AG04450 (cell line): ENCODE measurements at places on chromosomes 11 and 22.

- DNase-seq = no peak
Observed at GRCh38 chr11:6727971-6728760, 43.6 kb downstream of the OR2AG2 start.

- DNase-seq = no peak
Observed at GRCh38 chr11:70397336-70397982, 870 bp upstream of the CTTN start.

GRCh38 chr11:108009497-108010370 lies 1.0 kb downstream of the CUL5 start:
- DNase-seq = no peak

DNA sequence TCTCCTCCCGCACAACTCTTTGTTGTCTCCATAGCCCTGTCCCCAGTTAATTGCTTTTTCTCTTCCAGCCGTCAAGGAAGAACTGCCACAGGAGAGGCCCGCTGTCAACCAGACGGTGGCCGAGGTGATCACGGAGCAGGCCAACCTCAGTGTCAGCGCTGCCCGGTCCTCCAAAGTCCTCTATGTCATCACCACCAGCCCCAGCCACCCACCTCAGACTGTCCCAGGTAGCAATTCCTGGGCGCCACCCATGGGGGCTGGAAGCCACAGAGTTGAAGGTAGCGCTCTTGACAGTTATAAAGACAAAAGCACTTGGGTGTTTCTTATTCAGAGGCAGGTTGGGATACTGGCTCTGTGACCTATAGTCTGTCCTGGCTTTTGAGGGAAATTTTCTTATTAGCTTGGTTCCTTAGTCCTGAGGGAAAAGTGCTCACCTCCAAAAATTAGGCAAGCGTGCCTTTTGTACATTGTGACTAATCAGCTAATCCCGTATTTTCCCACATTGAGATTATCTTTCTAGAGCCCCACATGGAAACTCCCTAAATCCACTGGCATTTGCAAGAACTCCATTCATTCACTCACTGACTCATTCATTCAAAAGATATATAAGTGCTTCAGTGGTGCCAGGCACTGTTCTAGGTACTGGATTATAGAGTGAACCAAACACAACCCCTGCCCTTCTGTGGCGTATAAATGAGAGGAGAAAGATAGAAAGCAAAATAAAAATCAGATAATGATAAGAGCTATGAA lies 65.9 kb downstream of the KREMEN1 start:
- no peak for DNase-seq

GRCh38 chr11:109957601-109958000 lies 135.6 kb upstream of the ZC3H12C start:
- DNase-seq = no peak

DNA sequence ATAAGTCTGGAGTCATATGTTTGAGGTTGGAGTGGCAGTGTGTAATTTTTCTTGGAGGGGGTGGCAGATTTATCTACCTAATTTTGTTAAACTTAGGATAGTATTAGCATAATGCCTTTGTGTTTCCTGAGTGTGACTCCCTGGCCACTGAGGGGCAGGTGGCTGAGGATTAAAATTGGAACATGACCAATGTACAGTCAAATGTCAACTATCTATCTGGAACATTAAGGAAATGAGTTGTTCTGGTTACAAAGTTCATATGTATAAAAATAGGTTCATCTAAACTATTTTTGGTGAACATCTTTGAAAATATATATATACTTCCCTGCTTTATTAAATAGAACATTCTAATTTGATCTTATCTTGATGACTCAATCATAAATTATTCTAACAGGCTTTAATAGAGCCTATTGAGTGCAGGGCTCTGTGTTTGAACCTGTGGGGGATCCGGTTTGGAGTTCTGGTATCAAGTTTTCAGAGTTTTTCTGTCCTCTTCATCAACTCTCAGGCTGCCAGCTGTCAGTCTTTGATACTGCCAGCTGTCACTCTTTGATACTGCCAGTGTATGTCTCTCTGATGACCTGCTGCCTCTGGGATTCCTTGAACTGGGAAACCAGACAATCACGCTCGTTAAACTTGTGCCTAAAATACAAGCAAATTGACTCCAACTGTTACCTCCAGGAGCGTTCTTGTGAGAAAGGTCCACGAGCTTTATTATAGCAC lies 309.6 kb downstream of the METTL15 start:
- DNase-seq = no peak

GRCh38 chr11:128559496-128560103 lies 27.8 kb downstream of the ETS1 start:
- DNase-seq = no peak

DNA sequence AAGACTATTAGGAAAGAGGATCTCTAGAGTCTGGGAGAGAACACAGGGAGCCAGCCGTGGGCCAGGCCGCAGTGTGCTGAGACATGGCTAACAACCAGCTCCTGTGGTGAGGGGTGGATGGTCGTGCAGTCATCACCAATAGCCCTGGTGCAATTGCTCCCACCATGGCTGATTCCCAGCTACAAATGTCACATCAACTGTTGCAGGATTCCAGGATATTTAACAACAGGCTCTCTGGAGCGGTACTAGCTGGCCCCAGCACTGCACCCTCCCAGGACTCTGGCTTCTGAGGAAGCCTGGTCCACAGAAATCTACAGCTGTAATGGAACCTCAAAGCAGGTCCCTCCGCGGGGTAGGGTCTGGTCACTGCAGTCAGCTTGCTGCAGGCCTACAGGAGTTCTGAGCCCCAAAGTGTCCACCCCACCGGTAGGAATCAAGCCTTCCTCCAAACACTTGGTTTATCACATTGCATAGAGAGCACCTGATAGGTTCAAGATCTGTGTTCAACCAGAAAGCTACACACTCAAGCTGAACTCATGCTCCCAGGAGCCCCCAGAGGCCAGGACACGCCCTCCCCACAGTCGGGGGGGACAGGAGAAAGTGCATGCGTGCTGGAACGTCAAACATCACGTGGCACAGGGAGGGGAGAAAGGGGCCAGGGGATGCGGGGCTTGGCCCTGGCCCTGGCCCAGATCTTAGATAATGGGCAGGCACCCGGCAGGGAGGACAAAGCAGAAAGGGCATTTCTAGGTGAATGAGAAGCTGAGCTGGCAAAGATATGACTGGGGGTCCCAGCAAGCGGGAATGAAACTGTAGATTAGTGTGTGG lies 609.0 kb downstream of the TBC1D22A start:
- DNase-seq = no peak

GRCh38 chr11:76587820-76588454 lies 82.6 kb downstream of the LRRC32 start:
- DNase-seq = no peak

- DNase-seq = no peak
Observed at GRCh38 chr11:77819921-77820564, 479 bp downstream of the RSF1 start.

GRCh38 chr11:22065472-22065871 lies 127.4 kb upstream of the ANO5 start:
- no peak for DNase-seq

DNA sequence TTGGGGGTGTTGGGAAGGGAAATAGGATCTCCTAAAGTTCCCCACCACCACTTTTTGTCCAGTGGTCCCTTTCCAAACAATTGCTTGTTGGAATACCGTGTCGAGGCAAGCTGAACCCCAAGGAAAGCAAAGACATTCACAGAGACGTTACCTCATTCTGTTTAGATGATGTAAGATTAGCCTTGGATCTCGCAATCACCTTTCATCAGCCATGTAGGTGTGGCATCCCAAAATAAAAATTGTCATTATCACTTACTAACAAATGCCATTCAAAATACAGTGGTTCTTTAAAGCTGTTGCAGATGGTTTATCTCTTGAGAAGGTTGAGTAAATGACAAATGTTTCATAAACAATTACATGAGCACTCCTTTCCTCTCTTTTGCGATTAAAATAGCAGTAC lies 86.5 kb upstream of the SLC25A18 start:
- no peak for DNase-seq

GRCh38 chr11:123304828-123305466 lies 109.9 kb upstream of the CLMP start:
- DNase-seq = no peak

DNA sequence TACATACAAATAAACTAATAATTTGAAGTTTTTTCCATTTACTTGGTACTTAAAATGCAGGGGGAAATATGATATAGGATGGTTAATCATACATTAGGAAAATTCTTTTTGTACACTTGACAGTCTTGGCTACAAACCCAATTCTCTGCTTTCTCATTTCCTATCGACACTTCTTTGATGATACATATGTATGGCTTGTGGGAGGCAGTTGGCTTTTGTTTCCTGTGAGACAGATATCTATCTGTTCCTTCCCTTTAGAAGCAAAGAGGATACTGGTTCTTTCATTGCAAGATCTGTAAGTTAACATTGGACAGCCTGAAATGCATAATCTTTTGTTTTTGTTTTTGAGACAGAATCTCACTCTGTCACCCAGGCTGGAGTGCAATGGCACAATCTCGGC lies 47.9 kb upstream of the ADORA2A start:
- DNase-seq = no peak

GRCh38 chr11:39651857-39652461 lies 1807.5 kb downstream of the LRRC4C start:
- DNase-seq = no peak

GRCh38 chr11:32015427-32015826 lies 75.4 kb upstream of the RCN1 start:
- no peak for DNase-seq

- no peak for DNase-seq
Observed at GRCh38 chr11:73019996-73020395, 122.1 kb downstream of the FCHSD2 start.

DNA sequence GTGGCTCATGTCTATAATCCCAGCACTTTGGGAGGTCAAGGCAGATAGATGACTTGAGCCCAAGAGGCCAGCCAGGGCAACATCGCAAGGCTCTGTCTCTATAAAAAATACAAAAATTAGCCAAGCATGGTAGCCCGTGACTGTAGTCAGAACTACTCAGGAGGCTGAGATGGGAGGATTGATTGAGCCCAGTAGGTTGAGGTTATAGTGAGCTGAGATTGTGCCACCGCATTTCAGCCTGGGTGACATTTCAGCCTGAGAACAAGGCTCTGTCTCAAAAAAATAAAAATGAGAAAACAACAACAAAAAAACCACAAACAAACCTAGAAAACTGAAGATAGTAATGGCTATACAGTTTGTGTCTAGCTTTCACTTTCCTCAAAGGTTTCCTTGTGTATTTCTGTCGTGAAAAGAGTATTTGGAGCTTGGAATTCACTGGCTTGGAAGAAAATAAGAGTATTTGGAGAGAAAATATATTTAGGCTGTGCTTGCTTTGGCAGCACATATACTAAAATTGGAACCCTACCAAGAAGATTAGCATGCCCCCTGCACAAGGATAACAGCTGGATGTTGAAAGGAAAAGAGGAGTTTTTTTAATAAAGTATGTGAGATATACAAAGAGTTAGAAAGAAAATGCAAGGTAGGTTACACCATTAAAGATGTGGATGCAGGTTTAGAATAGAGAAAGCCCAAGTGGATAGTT lies 3.9 kb upstream of the BIRC3 start:
- DNase-seq = no peak

DNA sequence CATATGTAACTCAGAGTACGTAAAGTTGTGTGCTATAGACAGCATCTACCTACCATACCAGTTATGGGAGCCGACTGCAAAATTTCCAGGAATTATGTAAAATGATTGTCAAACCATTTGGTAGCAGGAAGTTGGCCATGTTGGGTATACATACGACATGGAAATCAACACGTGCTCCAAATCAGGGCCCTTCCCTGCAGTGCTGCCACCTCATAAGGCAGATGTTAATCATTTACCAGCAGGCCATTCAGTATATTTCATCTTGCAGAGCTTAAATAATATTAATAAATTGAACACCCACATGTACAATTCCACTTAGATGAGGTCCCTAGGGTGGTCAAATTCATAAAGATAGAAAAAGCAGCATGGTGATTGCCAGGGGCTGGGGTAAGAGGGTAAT lies 9.8 kb downstream of the MS4A18 start:
- DNase-seq = no peak

DNA sequence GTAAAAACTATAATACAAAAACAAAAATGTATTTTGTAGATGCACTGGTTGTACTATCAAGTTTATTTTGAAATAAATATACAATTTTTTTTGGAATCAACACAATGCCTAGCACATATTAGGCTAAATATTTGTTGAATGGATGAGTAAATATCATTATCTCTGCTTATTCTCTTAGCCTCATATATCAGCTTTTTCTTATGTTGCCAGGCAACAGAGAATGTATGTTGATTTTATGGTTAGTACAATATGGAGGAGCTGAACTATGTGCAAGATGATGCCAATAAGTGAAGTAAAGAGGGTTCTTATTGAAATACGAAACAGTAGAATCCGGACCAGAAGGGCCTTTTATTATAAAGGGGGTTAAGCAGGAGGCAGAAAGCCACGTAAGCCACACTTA lies 94.9 kb downstream of the FAR1 start:
- DNase-seq = no peak

- DNase-seq = no peak
Observed at GRCh38 chr22:42203609-42204008, 66.8 kb downstream of the TCF20 start.

DNA sequence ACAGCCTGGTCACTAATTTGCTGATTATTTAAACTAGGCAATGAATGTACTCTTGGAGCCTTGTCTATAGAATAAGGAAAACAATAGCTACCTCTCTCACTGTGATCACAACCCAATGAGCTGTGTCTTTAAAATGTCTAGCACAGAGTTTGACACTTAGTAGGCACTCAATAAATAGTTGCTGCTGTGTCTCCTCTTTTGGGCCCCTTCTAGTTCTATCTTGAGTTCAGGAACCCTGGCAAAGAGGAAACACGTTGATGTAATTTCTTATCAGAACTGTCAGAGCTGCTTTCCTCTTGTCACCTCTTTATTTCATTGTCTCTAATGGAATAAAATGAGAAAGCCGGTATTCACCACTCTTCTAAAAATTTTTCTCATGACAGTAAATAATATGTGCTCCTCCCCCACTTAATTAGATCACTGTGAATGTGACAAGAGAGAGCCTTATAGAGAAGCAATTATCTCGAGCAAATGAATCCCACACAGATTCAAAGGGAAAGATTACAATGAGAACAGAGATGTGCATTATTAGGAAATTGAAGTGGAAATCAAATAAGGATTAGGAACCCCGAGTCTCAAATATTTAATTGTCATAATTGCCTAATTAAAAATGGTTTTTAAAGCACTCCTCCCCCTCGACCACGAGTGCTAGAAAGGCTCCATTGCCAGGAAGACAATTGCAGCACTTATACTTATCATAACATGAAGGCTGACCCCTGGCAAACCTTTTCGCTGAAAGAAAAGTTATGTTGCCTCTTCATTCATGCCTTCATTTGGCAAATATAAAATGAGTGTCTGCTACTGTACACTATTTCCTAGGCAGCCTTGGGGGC lies 175.0 kb upstream of the BDNF start:
- DNase-seq = no peak
